ENCODE measurements at places on chromosomes 6 and 20.

DNA sequence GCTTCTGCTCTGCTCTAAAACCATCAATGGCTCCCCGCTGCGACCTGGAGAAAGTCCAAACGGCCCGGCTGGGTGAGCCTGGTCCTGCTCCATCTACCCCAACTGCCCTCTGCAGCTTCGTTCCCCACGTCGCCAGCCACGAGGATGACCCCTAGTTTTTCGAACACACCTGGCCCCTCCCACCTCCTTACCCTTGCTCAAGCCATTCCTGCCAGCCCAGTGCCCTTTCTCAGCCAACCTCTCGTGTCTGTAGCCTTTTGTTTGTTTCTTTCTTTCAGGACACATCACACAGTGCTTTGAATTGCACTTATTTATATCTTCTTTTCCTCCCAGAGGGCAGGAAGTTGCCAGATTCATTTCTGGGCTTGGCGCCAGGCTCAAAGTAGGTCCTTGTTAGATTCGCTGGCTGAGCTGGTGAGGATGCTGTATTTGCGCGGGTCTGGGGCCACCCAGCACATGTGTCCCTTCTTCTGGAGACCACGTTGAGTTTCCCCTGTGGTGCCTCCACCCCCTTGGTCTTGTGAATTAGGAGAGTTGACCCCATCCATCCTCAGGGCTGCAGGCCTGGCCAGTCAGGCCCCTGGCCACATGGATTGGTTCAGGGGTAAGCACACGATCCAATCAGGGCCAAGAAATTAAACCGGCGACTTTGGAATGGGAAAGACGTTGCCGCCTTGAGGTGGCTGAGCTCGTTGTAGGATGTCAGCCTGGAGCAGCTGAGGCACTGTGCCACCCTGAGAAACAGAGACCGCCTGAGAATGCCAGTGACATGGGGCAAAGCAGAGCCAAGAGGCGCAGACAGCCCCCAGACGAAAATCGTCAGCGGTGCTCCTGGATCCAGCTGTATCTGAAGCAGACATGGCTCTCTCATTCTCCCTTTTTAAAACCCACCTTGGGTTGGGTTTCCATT lies 156.0 kb downstream of the CEBPB start:
- peak; percentile 89 for DNase-seq

- peak; percentile 72 for DNase-seq
Measured at GRCh38 chr6:105880030-105880492, 206.1 kb upstream of the PRDM1 start.

GRCh38 chr6:41036601-41037000 lies 2.4 kb downstream of the UNC5CL start:
- no peak for DNase-seq

- DNase-seq = no peak
Measured at GRCh38 chr6:99187429-99187828, 162.0 kb downstream of the FAXC start.

DNA sequence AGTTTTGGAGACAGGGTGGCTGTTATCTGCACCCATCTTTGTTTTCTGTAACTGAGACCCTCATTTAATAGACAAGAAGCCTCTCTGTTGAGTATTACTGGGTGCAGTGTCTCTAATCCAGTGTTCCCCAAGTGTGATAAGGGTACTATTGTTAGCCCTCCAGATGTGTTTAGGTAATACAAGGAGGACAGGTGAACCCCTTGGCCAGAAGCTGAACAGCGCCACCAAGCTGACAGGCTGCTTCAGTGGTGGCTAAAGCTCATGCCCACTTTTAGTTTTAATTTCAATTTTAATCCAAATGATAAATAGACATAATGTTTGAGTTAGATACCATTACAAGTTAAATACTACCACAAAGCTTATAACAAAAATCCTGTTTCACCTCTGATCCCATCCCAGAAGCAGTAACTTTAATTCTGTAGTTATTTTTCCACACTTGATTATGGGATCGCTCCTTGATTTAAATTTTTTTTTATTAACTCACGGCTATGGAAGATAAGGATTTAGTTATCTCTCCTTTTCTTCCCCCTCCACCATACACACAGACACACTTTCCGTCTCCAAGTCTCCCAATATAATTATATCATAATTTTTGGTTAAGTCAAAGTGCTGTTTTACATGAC lies 8.4 kb upstream of the STK35 start:
- no peak for DNase-seq

GRCh38 chr6:25022140-25022553 lies 86.4 kb upstream of the RIPOR2 start:
- DNase-seq = no peak

DNA sequence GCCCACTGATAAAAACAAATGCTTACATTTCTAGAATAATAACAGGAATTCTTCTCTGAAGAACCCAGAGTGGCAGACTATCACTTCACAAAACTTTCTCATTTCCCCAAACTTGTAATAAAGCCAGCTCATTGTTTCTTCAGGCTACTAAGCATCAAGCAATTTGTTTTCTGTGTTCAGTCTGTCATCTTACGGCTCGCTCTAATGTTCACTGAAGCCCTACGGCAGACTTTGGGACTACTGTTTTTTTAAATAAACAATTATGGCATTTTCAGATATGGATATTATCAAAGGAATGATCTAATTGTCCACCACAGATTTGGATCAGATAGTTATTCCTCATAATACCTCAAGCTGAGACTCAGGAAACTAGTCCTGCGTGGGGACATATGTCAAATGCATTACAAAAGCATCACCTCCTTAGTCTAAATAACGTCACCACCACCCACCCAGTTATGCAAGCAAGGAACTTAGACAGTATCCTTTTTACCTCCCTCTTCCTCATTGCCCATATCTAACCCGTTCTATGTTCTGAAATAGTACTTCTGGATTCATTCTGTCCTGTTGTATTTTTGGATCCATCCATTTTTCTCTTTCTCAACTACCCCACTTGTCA lies 415.1 kb downstream of the PLCB1 start:
- no peak for DNase-seq

GRCh38 chr6:159156089-159156488 lies 13.1 kb upstream of the FNDC1 start:
- DNase-seq = no peak

- DNase-seq = no peak
Measured at GRCh38 chr6:42664718-42665117, 57.7 kb downstream of the PRPH2 start.

- no peak for DNase-seq
Measured at GRCh38 chr6:154070657-154071056, 31.6 kb downstream of the OPRM1 start.

GRCh38 chr6:162922563-162923166 lies 194.9 kb downstream of the PACRG start:
- no peak for DNase-seq

- DNase-seq = peak; percentile 50
Measured at GRCh38 chr6:4313044-4313686, 177.8 kb upstream of the ECI2 start.

- DNase-seq = no peak
Measured at GRCh38 chr6:136129365-136129764, 120.7 kb downstream of the MTFR2 start.

DNA sequence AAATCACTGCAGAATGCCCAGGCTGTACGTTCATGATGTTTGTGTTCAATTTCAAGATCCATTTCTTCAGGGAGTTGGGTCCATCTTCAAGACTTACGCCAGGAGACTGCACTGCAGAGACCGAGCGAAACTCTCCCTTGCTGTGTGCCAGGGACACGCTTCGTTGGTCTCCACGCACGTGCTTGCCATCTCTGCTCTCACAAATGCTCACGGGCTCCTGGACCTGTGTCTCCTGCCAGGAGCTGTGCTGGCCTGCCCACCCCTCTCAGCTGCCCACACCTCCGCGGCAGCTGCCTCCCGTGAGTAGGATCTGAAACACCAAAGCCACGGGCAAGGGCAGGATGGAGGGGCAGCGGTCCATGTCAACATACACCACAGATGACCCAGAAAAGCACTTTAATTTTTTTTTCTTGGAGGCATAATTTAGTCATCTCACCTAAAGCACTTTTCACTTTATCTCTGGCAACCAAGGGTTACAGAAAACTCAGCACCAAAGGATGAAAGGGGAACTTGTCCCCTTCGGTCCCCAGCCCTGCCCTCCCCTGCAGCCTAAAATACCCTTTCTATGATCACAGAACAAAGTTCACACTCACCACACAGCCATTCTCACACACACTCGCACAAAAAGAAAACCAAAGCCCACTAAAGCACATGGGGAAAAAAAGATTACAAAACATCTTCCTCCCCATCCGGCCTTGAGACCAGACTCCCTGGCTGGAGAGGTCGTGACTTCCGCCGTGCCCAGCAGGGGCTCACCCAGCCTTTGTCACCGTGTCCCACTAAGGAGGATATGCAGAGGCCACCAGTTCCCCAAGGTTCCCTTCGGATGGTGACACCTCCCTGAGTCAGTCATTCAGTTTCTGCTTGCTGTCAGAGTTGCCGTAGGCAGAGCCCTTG lies 137.9 kb downstream of the AGPAT4 start:
- DNase-seq = peak; percentile 32

DNA sequence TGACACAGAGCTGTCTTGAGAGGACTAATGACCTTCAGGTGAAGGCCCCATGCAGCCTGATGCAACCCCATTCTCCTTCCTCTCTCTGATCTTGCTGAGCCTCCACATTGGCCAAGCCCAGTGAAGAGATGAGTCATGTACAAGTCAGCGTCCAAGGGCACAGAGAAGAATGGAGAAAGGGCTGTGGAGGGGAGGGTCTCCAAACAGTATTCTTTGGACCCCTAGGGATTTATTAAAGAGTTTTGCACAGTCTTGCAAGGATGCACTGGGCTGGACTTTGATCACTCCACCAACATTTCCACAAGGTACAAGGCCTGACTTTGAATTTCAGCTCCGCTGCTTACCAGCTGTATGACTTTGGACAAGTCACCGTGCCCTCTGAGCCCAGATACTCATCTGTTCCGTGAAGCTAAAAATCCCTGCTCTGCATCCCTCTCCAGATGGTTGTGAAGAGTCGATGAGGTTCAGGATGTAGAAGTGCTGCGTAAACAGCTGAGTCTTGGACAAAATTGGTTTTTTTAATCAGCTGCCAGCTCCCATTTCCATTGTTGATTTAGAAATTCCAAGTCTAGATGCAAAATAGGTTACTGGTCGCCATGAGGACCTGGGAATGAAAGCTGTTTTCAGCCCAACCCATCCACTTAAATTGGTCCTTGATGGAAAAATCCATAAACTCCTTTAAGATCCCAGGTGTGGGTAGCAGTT lies 14.1 kb upstream of the KCNG1 start:
- DNase-seq = no peak

DNA sequence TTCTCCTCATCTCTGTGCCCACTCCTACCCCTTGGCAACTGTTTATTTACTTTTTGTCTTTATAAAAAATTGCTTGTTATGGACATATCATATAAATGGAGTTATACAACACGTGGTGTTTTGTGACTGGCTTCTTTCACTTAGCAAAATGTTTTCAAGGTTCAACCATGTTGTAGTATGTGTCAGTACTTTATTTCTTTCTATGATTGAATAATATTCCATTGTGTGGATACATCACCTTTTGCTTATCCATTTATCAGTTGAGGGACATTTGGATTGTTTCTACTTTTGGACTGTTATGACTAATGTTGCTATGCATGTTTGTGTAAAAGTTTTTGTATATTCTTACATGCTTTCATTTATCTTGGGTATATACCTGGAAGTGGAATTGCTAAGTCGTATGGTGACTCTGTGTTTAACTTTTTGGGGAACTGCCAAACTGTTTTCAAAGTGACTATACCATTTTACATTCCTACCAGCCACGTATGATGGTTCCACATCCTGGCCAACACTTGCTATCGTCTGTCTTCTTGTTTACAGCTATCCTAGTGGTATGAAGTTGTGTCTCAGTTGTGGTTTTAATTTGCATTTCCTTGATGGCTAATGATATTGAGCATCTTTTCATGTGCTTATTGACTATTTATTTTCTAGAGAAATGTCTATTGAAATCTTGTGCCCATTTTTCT lies 84.4 kb downstream of the SLX4IP start:
- DNase-seq = no peak

DNA sequence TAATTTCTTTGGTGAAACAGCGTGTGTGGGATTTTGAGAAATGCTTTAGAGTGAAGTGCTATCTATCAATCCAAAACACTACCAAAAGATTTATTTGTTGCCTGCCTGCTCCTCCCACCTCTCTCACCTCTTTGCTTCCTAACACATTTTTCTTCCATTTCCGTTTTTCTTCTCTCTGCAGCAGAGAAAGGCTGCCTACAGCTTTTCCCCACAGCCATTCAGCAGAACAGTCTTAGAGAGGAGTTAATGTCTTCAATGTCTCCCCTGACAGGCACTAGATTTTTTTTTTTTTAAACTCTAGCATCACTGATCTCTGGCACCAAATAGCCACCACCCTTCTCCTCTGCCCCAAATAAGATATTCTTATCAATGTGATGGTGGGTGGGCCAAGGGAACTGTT lies 327.8 kb upstream of the MAN1A1 start:
- no peak for DNase-seq

GRCh38 chr6:111450636-111451035 lies 32.4 kb downstream of the REV3L start:
- no peak for DNase-seq

GRCh38 chr6:79079561-79080041 lies 1.5 kb upstream of the PHIP start:
- DNase-seq = peak; percentile 24

- no peak for DNase-seq
Measured at GRCh38 chr6:11263291-11263775, 30.9 kb upstream of the NEDD9 start.

- no peak for DNase-seq
Measured at GRCh38 chr6:125094563-125094962, 59.0 kb upstream of the TPD52L1 start.

DNA sequence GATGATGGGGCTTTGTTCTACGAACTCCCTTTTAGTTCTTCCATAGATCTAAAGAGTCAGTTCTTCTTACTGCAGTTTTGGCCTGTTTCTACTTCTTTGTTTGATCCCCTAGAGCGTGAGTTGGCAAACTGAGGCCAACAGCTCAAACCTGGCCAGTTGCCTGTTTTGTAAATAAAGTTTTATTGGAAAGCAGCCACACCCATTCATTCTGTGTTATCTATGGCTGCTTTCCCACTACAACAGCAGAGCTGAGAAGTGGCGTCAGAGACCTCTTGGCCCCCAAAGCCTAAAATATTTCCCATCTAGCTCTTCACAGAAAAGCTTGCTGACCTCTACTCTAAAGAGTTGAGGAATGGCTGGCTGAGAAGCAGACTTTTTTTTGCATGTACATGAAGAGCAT lies 52.2 kb downstream of the EYA2 start:
- no peak for DNase-seq

GRCh38 chr20:17783671-17784070 lies 83.9 kb downstream of the BANF2 start:
- no peak for DNase-seq

DNA sequence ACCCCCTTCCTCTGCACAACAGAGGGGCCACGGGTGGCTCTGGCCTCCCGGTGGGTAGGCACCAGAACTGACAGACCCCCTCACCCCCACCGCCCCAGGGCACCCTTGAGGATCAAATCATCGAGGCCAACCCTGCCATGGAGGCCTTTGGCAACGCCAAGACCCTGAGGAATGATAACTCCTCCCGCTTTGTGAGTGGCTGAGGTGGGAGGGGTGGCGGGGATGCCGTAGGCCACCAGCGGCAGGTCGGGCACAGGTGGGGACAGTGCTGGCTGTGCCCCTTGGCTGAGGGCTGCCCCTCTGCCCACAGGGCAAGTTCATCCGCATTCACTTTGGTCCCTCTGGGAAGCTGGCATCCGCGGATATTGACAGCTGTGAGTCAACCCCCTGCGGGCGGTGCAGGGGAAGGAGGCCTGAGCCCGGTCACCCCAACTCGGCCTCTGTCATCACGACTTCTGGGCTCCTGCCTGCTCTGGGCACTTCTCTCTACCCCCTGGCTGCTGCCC lies 29.1 kb downstream of the MYH7B start:
- DNase-seq = no peak

- no peak for DNase-seq
Measured at GRCh38 chr6:165920896-165921671, 246.6 kb downstream of the TBXT start.
